ENCODE measurements at places on chromosomes 12 and 14. TPM values are rescaled to one million over a fixed set of nuclear protein-coding genes. Genes with fewer than 3 reads are reported as not detected.

CMA1 gene
- not detected for polyA plus RNA-seq

FANCM gene
- polyA plus RNA-seq = 5.1 TPM

ISM2 gene
- not detected for polyA plus RNA-seq

PTPRR gene
- polyA plus RNA-seq = 10.3 TPM

OVCH1 gene
- not detected for polyA plus RNA-seq

CLEC6A gene
- polyA plus RNA-seq = not detected

KLRD1 gene
- polyA plus RNA-seq = not detected

FOXM1 gene
- 18.7 TPM for polyA plus RNA-seq

CLEC2A gene
- not detected for polyA plus RNA-seq

AMN gene
- not detected for polyA plus RNA-seq
